ENCODE measurements at places on chromosomes 5 and 9.

DNA sequence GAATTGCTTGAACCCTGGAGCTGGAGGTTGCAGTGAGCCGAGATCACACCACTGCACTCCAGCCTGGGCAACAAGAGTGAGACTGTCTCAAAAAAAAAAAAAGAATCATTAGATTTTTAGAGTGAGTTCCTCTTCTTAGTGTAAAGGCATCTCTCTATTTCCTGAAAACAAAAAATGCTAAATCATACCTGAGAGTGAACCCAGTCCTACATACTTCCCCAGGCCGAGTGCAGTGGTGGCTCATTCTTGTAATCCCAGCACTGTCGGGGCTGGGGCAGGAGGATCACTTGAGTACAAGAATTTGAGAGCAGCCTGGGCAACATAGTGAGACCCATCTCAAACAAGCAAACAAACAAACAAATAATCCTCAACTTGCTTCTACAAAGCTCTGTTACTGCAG lies 38.2 kb upstream of the LPAR1 start:
- no peak for DNase-seq

- no peak for DNase-seq
Observed at GRCh38 chr5:71907001-71907588, 188.0 kb downstream of the CARTPT start.

- DNase-seq: no peak
Observed at GRCh38 chr5:134491841-134492442, 33.5 kb upstream of the JADE2 start.

DNA sequence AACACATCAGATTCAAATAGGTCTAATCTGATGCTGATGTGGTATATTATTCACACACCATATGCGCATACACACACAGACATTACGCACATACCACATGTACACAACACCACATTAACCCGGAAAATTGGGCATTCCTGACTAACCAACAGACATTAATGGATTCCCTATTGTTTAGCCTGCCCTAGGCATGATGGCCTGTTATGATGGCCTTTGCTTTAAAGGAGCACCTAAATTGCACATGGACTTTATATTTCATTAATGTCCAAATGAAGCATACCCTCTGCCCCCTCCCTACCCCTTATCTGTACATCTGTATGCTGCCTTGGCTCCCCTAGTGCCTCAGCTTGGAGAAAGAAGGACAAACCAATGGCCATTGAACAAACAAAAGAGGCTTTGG lies 127.7 kb upstream of the PRLR start:
- DNase-seq: no peak

DNA sequence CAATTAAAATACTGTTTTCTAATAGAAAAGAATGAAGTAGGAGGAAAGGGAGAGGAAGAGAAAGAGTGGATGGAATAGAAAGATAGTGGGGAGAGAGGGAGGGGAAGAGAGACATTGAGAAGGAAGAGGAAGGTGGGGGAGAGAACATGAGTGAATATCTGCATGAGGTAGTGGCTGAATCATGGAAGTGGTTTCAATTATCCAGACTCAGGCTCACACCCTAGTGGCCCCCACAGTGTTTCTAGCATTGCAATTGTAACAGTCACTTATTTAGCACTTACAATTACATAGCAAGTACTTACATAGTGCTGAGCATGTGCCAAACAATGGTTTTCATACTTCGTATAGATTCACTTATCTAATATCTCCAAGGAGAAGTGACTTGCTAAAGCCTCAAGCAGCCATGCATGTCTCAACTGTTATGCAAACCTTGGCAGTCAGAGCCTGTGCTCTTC lies 72.7 kb downstream of the CAST start:
- no peak for DNase-seq

DNA sequence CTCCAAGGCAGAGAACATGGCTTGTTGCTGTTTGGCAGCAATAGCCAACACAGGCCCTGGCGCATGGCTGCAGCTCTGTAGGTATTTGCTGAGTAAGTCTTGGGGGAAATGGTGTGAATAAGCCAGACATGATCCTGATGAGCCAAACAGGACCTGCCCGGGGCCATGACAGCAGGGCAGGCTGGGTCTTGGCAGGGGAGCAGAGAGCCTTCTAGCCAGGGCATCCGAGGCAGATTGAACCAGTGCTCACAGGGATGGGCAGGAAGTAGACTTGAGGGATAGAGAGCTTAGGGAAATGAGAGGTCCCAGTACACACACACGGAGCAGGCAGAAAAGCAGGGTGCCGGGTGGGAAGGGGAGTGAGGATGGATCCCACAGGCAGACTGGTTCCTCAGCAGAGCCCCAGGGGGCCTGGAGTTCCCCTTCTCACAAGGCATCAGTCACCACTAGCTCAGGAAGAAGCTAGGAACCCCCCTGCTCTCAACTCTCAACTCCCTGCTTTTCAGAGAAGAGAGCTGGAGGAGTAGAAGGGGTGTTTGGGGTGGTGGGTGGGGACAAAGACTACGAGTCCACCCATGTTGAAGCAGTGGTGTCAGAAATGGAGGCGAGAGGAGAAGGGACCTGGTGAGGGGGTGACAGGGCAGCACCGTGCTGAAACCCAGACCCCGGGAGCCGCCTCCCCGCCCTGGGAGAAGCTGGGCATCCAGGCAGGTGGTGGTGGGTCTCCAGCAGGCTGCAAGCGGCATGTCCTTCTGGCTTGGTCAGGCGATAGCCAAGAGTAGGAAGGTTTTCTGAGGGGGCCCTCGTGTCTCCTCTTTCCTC lies 111.1 kb downstream of the RGS3 start:
- no peak for DNase-seq

DNA sequence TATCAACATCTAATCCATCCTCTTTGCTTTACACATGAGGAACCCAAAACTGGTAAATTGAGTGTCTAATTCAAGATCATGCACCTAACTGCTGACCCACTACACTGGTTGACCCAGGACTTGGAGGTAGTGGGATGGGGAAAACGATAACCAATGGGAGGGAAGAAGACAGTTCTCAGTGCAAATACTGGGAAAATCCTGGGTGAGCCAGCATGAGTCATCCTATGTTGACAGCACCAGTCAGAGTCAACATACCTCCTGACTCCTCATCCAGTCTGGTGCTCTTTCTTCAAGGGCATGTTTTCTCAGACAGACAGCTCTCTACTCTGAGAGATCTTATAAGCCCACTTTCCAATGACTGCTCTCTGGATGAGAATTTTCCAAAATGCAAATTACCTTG lies 232.8 kb upstream of the PTGER4 start:
- DNase-seq: no peak

DNA sequence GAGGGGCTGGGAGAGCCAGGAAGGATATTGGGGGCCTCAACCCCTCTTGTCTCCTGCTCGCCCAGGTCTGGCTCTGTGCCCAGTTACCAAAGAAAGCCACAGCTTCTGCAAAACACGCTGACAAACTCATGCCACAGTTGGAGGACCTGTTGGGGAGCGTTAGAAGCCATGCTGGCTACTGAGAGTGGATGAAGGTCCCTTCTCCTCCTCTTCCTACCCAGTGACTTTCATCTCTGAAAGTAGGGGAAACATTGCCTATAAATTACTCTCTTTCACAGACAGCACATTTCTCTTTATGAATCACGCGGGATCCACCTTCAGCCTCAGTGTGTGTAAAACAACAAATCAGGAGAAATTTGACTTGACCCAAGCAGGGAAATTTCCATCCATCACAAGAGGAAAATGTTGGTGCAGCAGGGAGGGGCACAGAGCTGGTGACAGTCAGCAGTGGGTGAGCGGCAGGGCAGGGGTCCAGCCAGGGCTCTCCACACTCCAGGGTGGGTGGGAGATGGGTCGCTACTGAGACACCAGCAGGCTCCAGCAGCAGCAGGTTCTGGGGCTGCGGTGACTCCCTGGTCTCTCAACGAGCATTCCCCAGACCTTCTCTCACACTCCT lies 181.9 kb downstream of the FGF18 start:
- DNase-seq: no peak

- peak; percentile 89 for DNase-seq
Observed at GRCh38 chr9:69671879-69672595, at the start of gene APBA1. Gene APBA1, minus strand, starts transcription at chr9:69672371.

- DNase-seq: no peak
Observed at GRCh38 chr9:127970401-127971313, 10.1 kb downstream of the EEIG1 start.

GRCh38 chr5:15117688-15118087 lies 246.1 kb upstream of the ANKH start:
- DNase-seq: no peak

DNA sequence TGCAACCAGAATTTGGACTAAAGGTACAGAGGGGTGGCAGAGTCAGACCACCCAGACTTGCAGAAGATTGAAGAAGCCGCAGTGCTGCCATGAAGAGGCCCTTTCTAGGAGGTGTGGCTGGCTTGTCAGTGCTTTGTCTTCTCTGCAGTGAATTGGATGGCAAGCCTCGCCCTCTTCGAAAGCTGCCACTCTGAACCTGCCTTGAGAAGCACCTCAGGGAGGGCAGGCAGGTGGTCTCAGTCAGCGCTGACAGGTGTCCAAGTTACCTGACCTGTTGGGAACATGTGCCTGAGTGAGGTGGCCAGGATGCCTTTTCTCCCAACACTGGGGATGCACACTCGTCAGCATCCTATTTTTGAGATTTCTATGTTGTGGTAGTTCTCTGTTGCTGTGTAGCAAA lies 6.2 kb downstream of the TENT4A start:
- DNase-seq: no peak

DNA sequence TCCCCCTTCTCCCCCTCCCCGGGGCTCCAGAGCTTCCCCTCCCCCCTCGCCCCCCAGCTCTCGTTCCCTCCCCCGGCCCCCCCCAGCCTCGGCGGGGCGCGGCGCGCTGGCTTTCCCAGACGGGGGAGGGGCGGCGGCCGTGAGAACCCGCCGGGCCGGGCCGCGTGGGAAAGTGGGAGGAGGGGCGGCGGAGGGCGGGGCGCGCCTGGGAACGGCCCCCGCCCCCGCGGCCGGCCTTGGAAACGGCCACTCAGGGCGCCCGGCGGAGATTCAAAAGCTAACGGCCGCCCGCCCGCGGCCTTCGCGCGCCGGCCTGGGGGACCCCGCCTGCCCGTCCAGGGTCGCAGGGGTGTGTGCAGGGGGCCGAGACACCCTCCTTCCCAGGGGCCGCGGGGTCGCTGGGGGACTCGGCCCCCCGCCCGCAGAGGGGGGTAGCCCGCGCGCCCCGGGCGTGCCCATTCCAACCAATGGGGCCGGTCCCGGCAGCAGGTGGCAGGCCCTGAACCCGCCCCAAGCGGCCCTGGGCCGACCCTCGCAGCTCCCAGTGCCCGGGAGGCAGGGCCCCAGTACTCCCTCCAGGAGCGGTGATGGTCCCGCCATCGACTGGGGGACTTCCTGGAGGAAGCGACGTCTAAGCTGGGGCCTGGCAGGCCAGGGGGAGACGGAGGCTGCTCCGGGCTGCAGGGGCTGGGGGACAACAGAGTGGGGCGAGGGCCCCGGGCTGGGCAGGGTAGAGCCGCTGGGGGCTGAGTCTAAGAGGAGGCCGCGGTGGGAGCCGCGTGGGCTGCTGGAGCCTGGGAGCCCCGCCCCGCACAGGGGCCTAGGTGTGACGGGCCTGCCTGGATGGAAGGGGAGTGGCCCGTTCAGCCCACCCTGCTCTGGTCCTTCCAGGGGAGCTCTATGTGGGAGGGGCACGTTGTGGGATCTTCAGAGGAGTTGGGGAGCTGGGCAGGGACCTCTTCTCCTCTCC lies 14.2 kb upstream of the NRARP start:
- peak; percentile 86 for DNase-seq

- DNase-seq: no peak
Observed at GRCh38 chr9:75190762-75191161, 102.4 kb downstream of the OSTF1 start.

- DNase-seq: no peak
Observed at GRCh38 chr9:76510041-76510440, 51.1 kb downstream of the GCNT1 start.

DNA sequence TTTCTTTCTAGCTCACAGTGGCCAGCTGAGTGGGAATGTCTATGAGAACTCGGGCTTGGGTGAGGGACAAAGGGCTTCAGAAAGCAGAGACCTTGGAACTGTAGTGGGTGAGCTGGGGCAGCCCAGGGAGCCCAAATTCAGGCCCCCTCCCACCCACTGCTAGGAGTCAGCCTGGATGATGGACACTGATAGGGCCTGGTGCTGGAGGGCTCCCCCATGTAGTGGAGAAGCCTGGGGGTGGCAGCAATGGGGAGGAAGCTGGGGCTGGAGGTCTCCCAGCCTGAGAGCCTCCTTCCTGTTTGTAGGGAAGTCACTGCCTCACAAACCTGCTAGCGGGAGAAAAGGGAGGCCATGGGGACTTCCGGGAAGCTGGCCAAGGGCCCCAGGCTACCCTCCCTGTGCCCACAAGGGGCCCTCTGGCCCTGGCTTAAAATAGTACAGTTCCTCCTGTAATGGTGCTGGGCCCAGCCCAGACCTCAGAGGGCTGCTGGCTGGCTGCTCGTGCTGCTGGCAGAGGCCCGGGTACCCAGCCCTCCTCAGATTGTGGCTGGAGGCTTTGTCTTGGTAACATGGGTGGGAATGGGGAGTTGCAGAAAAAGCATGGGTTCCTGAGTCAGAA lies 6.3 kb upstream of the NR5A1 start:
- no peak for DNase-seq

DNA sequence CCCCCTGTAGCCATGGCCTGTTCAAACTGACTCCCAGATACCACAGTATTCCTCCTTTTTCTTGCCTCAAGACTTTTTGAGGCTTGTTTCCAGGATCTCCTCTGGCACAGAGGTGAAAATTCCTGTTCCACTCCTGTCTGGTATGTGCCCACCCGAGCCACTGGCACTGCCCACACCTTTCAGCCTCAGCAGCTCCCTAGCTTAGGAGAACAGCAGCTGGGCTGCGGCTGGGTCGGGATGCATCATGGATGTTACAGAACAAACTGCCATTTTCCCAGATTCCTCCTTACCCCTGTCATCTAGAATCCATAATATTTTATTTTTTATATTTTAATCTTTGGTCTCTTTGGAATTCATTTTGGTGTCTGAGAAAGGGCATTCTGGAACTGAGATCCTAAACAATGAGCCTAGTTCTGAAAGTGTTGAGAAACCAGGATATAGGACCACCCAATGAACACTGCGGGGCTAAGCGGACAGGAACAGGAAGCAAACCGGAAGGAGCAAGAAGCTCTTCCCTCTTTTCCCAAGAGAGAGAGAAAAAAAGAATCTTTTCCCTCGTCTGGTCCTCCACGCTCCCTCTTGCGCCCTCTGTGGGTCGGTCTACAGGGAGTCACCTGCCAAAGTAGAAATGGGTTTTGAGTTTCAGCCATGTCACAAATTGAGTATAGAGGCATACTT lies 12.5 kb downstream of the OR2S2 start:
- peak; percentile 90 for DNase-seq

GRCh38 chr9:81653240-81653639 lies 36.1 kb downstream of the TLE1 start:
- no peak for DNase-seq

DNA sequence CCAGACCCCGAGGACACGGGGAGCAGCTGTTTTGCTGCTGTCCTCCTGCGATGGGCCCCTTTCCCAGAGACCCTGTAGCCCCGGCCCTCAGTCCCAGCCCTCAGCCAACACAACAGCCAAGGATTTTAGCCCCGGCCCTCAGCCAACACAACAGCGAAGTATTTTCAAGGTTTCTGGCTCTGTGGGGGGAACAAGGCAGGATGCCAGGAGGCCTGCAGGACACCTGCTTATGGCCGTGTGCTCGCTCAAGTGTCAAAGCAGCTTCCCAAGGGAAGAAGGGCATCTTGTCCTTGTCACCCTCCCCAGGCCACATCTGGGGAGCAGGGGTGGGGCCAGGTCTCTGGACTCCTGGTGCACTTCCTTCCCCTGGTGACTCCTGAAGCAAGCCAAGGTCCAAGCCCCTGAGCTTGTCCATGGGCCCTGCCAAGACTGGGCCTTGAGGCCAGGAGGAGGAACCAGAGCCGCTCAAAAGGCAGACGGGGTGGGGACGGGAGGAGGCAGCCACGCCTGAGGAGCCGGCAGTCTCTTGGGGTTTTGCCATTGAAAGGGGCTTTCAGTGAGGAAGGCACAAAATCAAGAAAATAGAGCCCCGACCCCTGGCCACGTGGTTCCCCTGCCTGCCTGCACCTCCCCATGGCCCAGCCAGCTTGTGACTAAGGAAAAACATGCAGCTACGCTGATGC lies 10.8 kb downstream of the KCNT1 start:
- DNase-seq: peak; percentile 35
